ENCODE measurements at places on chromosomes 1 and 21.

GRCh38 chr1:6885426-6885825 lies 100.2 kb downstream of the CAMTA1 start:
- no peak for DNase-seq

DNA sequence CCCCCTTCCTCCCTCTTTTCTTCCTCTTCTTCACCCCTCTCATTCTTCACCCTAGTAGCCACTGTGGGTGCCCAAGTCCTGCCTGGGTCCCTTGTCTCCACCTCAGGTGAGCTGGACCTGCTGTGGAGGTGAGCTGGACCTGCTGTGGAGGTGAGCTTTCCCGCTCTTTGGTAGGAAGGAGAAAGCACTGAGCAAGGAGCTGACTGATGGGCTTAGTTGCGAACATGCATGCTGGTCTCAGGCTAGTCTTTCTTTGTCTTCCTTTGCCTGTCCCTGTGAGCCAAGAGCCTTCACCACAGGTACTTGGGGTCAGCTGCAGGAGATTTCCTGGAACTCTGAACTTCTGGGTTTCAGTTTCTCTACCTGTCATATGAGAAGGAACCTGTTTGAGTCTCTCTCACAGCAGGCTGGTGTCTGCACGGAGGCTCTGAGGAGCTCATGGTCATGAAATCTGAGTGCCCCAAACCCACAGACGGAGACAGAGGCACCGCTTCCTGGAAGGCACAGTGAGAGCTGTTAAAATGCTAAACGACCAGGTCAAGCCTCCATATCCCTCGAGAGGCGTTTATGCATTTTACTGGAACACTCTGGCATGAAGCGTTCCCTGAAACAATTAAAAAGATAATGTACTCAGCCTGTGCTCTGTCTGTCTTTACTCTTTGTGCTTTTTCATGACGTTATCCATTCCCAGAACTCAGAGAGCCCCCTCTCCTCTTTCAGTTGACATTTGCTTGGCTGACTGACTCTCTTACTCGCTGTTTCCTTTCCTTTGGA lies 69.5 kb downstream of the RHOU start:
- DNase-seq, result peak; percentile 25

- no peak for DNase-seq
Measured at GRCh38 chr21:45516071-45516670, 26.1 kb downstream of the SLC19A1 start.

GRCh38 chr1:89286549-89287180 lies 14.0 kb upstream of the GBP5 start:
- peak; percentile 74 for DNase-seq

DNA sequence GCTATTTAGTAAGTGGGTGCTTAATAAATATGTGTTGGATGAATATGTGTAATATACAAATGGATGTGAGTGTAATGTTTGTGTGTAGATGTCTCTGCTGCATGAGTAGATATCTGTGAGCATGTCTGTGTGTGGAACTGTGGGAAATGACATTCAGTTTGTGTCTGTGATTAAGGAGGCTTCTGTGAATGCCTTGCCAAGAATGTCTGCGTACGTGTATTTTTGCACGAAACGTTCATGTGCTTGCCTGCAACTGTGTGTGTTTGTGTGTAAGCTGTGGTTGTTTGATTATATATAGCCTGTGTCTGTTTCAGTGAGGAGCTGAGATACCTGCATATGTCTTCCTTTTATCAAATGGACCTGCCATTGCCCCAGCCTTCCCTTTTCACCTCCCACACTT lies 13.8 kb downstream of the DMBX1 start:
- DNase-seq, result no peak

DNA sequence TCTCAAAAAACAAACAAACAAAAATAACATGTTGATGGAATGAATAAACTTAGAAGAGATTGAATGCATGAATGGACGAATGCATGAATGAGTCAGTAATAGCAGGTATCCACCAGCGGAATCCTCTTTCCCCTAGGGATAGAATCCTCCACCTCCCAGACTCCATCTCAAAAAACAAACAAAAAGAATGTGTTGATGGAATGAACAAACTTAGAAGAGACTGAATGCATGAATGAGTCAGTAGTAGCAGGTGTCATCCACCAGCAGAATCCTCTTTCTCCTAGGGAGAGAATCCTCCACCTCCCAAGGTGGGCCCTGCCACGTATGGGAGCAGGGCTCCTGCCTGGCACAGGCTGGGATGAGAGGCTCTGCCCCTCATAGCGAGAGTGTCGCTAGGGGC lies 26.8 kb upstream of the RNF19B start:
- no peak for DNase-seq

DNA sequence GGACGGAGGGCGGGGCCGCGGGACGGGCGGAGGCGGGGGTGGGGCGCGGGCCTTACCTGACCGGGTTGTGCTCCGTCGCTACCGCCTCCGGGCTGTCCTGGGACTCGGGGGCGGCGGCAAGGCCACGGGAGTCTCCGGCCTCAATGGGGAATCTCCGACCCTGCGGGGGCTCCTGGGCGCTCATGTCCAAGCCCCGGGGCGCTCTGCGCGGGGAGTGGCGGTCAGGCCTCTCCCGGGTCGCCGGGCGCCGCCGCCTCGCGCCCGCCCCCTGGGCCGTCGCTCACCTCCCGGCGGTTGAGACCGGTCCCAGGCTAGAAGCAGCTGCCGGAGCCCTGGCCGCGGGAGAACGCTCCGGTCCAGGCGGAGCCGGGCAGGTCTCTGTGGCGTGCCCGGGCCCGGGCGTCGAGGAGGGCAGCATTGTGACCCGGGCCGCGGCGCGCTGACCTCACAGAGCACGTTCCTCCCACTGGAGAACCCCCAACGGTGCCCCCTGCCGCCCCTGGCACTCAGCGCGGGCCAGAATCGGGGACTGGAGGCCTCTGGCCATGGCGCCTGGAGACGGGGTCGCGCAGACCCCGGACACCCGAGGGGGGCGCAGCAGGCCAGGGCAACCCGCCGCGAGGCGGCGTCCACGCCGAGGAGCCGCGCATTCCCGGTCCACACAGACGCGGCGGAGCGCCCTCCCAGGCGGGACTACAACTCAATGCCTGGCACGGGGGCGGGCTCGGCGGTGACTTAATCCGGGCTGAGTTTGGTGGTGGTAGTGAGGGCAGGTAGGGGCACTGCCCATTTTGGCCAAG lies 411 bp downstream of the FAM229A start:
- DNase-seq, result no peak

GRCh38 chr1:64051796-64052195 lies 151.6 kb upstream of the UBE2U start:
- DNase-seq, result no peak

- no peak for DNase-seq
Measured at GRCh38 chr1:160779626-160780397, 16.2 kb upstream of the LY9 start.

DNA sequence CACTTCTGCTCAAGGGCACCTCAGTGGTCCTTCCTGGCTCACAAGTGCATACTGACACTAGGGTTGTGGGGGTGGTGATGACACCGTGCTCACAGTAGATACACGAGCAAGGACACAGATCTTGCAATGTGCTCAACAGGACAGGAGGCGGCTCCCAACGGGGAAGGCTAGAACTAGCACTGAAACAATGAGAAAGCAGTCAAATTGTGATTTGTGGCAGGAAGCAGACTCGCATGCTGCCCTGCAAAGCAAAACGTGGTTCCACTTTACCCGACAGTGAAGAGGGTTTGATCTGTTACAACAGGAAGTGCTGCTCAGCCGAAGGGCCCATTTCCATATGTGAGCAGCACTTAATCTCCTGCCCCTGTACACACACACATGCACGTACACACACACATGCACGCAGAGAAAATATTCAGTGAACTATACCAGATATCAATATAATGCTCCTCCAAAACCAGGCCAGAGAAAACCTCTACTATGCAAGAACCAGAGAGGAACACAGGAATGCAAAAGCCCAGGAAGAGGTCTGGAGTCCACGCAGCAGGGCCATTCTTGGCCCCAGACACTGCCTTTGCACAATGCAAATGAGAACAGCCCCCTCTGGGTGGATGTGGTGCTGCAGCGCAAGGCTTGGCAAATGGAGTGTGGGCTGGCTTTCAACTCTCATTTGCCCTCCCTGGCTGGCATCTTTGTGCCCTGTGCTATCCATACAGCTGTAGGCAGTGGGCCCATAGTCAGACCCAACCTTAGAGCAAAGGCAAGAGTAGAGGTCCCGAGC lies 47.1 kb downstream of the KANK4 start:
- DNase-seq, result peak; percentile 40

DNA sequence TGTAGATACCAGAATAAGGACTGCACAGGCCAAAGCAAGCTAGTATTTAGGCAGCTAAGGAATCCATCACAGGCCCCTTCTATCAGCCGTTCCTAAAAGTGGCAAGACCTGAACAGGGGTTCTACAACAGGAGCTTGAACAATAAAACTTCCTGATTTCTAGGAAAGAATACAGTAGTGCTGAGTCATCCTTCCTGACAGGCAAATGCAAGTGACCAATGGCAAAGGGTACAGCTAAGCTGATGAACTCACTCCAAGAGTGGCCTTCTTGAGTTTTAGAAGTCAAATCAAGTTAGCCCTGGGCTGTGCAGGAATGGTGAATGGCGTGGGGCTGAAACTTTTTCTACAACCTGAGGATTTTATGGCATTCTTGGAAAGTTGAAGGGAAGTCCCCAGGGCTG lies 112.9 kb downstream of the GREM2 start:
- no peak for DNase-seq

GRCh38 chr1:239840790-239841189 lies 250.9 kb upstream of the FMN2 start:
- DNase-seq, result no peak

GRCh38 chr1:230496451-230496850 lies 70.3 kb upstream of the PGBD5 start:
- no peak for DNase-seq

DNA sequence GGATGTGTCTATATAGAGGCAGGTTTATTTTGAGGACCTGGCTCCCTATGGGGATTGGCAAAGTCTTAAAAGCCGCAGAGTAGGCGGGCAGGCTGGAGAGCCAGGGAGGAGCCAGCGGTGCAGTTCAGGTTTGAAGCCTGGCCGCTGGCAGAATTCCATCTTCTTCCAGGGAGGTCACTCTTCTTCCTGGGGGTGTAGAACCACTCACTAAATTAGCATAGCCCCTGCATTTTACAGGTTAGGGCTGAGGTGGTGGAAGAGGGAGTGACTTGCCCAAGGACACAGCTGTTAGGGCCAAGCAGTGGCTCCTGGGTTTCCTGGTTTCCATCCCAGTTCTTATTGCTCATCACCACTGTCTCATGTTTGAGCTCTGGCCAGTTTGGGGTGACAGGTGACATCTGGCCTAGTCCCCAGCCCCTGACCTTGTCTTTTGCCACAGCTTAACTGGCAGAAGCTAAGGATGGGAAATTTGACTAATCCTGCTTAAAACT lies 1.4 kb downstream of the PINK1 start:
- peak; percentile 20 for DNase-seq

DNA sequence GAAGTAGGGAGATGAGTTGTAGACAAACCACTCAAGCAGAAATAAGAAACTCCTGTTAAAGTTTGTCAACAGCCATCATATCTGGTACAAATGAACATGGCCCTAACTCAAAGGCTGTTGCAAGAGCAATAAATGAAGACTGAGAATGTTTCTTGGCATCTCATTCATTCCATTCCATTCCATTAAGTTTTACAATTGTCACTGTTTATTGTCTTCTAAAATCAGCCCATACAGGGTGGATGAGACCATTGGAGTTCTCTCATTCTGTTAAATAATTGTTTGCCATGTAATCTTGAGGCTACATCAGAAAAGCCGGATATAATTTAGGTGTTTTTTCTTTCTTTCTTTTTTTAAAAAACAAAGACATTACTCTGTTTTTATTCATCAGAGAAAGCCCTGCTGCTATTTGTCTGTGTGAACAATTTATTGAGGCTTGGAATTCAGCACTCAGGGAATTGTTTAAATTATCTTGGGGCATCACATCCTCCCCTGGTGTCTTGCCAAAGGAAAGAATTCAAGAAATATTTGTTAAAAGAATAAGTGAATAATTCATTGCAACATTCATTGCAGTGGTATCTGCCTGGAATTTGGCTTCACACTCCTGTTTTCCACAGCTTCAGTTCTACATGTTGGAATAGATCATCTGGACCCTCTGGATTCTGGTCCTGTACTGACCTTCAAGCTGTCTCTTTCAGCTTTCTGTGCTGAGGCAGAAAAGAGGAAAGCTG lies 604.5 kb downstream of the PLPP3 start:
- DNase-seq, result no peak

- DNase-seq, result no peak
Measured at GRCh38 chr1:161008869-161009510, 12.0 kb downstream of the F11R start.

DNA sequence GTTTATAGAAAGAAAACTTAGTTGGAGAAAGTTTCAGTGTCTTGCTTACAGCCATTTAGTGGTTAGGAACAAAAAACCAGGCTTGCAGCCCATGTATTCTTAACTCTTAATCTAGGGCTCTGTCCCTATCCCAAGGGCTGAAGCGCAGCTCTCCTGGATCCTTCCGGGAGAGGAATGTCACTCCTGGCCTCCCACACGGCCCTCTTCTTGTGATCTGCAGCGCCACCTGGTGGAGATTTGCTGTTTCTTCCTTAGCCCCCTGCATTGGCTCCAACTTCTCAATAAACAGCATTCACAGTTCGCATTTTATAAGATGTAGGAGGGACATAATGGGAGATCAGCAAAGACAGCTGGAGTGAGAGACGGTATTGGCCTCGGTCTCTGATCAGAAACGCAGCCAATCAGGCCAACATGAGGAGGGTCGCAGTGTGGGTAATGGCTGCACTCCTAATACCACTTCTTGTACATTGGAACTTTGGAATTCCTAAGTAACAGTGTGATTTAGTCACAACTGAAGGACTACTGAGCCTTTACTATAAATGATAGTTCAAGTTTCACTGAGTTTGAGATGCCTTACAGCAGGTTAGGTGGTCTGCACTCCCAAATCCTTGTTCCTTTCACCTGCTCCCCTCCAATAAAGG lies 283.4 kb downstream of the ASTN1 start:
- peak; percentile 23 for DNase-seq

- DNase-seq, result no peak
Measured at GRCh38 chr1:192225266-192225665, 67.0 kb downstream of the RGS18 start.

DNA sequence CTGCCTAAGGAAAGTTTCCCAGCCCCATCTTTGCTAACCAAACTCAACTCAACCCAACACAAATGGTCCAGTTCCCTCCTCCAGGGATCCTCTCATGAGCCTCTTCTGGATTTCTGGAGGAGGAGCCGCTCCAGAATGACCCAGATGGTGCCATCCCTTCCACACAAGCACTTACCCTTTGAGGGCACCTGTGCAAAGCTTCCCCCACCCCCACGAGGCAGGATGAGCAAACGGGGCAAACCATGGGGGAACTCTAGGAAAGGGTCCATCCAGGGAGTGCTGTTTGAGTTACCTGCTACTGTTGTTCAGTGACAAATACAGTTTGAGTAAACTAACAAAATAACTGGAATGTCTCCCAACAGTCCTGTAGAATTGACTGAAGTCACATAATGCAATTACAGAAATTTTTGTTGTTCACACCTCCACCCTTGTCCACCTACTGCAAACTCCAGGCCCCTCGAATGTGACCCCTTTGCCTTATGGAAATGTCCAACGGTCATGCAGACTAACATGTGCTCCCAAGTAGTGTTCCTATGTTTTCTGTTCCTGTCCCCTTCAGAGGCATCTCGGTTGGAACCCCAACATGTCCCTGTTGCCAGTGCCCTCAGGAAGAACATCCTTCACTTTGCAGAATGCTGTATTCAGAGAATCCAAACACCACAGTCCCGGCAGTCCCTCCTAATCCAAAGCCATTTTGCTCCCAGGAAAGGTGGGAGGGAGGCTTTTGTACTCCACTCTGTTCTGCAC lies 160.1 kb downstream of the RRAGC start:
- no peak for DNase-seq

Data from CD4-positive, alpha-beta T cell treated with Interleukin-4 for 4 hours (primary cell).